RKO (cell line): ENCODE measurements at places on chromosomes 4 and X.

DNA sequence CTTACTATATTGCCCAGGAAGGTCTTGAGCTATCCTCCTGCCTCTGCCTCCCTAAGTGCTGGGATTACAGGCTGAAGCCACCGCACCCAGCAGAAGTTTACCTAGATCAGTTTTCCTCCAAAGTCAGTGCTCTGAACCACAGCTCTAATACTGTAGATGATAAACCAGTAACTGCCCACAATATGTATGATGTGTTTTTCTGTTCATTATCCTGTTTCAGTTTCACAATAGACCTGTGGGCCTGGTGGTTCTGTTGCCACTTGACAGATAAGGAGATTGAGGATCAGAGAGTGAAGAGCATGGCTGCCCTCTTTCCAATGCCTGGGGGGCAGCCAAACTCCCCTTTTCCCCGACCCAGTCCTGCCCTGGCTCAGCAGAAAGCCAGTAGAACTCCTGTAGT, 87.0 kb downstream of the EFNB1 start:
- DNase-seq: no peak

DNA sequence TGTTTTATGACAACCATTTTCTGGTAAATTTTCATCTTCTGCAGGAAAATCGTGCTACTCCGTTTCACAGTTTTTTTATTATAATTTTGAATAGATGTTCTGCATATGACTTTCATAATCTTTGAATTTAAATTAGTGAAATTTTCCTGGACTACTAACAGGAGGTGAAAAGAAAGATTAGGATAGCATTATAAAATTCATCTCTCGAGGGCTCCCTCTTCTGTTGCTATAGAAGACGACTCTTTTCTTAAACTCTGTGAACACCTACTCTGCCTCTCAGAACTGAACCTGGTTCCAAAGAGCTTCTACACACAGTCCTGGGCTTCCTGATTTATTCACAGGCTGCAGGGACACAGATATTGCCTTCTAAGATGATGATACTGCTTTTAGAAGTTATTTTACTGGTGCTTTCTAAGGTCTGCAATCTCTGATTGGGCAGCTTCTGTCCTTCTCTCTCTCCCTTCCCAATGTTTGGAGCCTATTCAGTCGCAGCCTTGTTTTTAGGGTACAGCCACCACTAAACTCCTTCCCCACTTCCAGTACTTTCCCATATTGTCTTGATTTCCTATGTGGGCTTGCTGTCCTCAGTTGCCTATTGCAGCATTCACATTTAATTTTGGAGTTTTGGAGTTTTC, 10.1 kb upstream of the SAP30 start:
- DNase-seq: peak; percentile 49

DNA sequence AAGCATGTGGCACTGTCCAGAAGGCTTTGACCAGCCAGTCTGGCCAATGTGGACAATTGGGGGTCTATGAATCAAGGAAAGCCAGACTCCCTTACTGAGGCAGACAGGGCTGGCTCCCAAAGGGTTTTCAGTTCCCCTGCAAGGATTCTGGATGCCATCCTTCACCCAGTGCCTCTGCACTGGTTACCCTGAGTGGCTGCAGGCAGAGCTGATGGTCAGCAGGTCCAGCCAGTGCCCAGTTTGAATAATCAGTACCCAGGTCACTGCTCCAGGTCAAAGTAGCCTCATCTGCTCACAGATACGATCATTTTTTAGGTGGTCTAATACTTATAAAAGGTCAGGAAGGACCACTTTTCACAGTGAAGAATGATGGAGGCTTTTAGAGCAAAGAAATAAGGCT, 52.2 kb upstream of the MAMLD1 start:
- DNase-seq: no peak

GRCh38 chrX:42237956-42238355, 314.6 kb upstream of the CASK start:
- DNase-seq: no peak

DNA sequence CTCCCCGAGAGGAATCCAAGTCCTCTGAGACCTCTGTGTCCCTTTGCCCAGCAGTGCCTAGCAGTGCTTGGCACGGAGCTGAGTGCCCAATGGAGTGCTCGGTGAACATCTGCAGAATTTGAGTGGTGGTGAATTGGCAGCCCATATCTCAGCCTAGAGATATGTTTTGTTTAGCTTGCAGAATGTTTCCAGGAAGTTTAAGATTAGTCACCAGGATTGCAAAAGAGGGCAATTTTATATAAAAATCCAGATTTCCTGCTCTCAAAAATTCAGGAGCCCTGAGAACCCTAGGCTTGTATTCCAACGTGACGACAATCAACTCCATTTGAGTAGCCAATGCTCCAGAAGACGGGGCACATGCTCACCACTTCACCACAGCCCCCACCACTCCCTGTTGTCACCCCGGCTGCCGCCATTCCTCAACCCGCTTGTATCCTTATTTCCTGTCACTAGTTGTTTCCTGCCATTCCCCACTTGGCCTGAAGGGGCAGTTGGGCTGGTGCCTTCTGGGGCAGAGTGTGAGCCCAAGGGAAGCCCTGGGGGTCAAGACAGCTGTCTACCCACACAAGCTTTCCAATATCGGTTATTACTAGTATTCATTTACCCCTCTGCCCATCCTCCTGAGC, 116.9 kb downstream of the EFNB1 start:
- DNase-seq: peak; percentile 29

- DNase-seq: no peak
Observed at GRCh38 chr4:24645765-24646550, 61.6 kb upstream of the DHX15 start.

DNA sequence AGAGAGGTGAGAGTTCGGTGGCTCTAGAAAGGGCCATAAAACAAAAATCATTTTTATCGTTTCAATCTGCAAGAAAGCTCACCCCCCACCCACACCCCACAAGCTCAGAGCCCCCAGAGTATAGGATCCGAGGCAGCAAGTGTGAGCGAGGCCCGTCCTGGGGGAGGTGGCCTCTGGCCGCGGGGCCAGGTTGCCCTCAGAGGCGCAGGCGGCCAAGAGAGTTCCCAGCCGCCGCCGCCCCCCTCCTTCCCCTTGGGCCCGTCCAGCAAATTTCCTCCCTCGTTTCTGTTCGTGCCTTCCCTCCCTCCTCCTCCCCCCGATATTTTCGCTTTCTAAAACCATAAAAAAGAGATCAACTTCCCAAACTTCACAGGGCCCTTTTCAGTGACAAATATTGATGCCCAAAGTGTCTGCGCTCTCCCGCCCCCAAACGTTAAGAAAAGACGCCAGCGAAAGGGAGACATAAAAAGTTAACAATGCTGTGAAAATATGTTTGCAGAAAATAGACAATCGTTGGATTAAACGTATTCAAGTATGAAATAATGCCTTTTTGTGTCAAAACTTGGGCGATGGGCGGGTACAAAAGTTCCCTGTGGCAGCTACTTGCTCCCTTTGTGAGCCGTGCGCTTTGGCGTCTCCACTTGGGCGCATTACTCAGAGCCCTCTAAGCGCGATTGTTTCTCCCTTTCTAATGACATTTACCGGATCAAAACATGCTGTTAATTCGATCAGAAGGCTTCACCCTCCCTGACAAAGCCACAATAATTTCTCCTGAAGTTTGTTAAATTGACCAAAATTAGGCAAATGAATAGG, 1.1 kb upstream of the HELT start:
- DNase-seq: no peak

GRCh38 chr4:55826986-55827385, 7.4 kb downstream of the EXOC1L start:
- DNase-seq: no peak

DNA sequence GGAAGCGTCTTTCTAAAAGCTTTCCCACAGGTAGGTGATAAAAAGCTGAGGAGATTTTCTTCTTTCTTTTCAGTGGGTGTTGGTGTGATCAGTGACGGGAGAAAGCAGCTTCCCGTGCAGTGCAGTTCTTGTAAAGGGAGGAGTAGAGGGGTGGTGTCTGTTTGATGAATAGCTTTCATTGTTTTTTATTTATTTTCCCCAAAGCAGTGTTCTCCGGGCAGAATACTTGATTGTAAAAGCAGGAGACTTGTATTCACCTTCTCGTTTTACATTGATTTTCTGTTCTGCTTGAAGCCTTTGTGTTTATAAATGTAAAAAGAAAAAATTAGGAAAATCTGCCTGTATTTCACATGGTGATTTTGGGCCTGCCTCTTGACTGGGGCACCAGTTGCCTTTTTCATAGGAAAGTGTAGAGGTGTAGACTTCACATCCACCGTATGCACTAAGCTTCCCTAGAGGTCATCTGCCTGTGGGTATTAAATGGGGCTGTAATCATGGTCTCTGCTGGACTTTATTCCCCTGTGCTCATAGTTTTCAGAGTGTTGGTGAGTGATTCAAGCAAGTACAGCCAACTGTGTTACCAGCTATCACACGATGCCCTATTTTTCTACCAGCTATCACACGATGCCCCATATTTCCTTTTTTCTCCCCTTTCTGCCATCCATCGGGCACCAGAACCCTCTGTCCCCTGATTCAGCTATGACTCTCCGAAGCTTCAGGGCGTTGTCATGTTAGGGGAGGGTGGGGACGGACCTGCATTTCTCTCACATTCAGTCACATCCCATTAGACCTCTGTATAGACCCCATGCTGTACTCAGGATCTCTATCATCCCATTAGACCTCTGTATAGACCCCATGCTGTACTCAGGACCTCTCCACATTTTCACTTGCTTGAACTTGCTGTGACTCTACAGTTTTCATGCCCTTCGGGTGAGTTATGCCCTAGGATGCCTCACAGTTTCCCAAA, 526.5 kb downstream of the TRIML1 start:
- DNase-seq: no peak

- DNase-seq: no peak
Observed at GRCh38 chr4:161256172-161256571, 907.6 kb downstream of the FSTL5 start.

GRCh38 chr4:76198411-76199237, 15.0 kb downstream of the SCARB2 start:
- DNase-seq: no peak

GRCh38 chrX:30275498-30275897, 28.6 kb downstream of the MAGEB1 start:
- peak; percentile 39 for DNase-seq

DNA sequence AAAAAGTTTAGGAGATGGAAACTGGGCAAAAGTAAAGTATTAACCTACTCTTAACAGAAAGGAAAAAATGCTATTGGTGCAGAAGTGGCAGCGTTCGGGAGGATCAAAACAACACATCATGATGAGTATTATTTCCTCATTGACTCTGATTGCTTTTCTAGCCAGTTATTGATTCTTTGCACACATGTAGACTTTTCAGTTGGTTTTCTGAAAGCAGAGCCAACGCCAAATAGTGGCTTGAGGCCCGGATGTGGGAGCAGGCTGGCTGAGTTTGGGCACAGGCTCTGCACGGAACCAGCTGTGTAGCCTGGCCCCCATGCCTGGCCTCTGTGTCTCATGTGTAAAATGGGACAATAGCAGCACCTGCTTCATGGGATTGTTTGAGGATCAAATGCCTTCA, 21.8 kb downstream of the STOX2 start:
- DNase-seq: no peak

DNA sequence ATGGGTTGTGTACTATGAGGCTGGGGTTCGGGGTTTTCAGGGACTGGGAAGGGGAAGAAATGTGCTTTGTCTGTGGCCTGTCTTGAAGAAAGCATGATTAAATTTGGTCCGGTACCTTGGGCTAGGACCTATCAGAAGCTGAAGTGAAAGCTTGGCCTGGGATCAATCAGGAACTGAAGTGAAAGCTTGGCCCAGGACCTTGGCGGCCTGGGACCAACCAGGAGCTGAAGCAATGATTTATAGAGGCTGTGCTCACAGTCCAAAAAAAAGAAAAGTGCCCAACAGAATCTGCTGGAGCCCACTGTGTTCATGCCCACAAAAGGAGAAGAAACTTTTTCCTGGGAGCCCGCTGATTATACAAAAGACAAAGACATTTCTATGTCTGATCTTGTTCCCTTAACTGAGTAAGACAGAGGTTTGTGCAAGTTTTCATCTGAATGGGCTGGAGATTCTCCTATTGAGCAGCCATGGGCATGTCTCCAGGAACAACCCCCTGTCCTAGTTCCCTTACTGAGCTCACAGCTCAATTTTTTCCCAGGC, 1427.9 kb downstream of the FAM133A start:
- DNase-seq: no peak

GRCh38 chr4:15238720-15239119, 189.1 kb upstream of the C1QTNF7 start:
- DNase-seq: peak; percentile 29

DNA sequence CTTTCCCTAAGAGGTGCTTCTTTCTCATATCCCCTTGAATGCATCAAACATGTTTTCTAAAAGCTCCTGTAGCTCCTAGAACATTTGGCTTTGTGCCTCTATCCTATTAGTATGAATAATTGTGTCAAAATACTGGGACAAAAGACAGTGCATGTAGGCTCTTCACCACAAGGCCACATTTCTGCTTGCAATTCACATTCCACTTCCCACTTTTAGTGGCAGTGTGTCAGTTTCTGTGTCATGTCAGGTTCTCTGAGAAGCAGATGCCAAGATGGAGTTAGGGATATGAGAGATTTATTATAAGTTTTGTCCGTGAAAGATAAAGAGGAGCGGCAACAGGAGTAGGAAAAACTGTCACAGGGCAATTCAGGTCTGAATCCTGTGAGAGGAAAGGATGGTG, 61.3 kb upstream of the GPRIN3 start:
- no peak for DNase-seq

GRCh38 chr4:98659106-98659592, 738 bp upstream of the TSPAN5 start:
- no peak for DNase-seq

DNA sequence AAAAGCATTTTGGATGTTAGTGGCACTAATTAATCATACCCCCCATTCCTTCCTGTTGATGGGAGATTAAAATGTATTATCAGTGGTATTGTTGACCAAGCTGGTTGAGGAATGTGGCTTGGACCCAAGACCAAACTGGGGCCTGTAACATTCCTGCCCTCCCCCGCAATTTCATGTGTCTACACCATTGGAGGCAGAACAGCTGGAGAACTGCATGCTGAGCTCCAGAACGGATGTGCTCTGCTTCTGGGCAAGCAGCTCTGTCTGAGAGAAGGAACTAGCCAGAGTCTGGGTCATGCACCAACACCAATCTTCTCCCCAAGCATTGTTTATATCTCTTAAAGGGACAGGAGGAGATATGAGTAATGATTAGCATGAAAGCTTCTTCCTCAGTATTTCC, 185.5 kb downstream of the CEP135 start:
- no peak for DNase-seq

DNA sequence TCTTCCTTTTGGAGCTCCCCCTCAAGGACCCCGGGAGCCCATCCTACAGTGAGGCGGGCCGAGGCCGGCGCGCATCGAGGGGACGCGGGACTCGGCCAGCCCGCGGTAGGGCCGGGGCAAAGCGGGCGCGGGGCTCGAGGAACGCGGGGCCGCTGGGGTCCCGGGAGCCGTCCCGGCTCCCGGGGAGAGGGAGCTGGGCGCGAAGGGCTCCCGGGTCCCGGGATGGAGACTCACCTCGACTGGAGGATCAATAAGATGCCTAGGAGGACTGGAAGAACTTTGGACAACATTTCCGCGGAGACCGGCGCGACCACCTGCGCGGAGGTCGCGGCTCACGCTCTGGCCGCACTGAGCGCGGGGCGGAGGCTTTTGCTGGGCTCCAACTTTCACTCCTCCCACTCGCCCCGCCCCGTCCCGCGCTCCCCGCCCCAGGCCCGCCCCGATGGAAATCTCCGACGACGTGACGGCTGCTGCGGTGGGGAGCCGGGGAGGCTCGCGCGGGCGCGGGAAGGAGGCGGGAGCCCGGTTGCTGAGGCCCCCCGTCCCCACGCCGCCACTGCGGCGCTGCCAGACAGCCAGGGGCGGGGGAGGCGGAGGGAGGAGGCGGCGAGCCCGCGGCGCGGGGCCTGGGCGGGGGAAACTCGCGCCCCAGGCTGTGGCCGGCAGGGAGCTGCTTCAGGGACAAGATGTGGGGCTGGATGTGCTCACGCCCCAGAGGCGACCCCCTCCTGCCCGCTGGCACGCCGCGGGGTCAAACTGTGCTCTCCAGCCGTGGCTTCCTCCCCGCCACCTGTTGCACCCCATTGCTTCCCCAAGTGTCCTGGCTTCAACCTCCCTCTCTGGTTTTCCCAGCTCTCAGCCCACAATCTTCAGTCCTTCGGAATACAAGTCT, at the start of gene GABRE:
Gene GABRE, minus strand, starts transcription at position 341 of the 892 bp plus-strand sequence. Its CDS starts 51 bp downstream, at position 290.
- DNase-seq: no peak
